ENCODE measurements at places on chromosomes 2 and 18. TPM values are rescaled to one million over a fixed set of nuclear protein-coding genes. Genes with fewer than 3 reads are reported as not detected.

The CCL20 gene
- total RNA-seq: 0.82 TPM

GRCh38 chr2:237996021-237996593 lies 29.3 kb downstream of the UBE2F start:
- no peak overlapping the region for H3K4me3 ChIP-seq
- H3K4me1 ChIP-seq: peaks cover 23% of the 10 kb centered on the region
- peaks cover 16% of the 10 kb centered on the region for H3K36me3 ChIP-seq
- no peak for DNase-seq

- H3K27me3 ChIP-seq: no peaks in the 10 kb centered on the region
- no peak overlapping the region for H3K27ac ChIP-seq
- H3K4me3 ChIP-seq: no peak overlapping the region
- DNase-seq: no peak
Observed at GRCh38 chr2:204645018-204645773, 99.9 kb downstream of the PARD3B start.

GRCh38 chr2:142872882-142873724 lies 4.4 kb upstream of the KYNU start:
- H3K4me3 ChIP-seq: no peak overlapping the region
- no peaks in the 10 kb centered on the region for H3K27me3 ChIP-seq
- no peak overlapping the region for H3K27ac ChIP-seq

DNA sequence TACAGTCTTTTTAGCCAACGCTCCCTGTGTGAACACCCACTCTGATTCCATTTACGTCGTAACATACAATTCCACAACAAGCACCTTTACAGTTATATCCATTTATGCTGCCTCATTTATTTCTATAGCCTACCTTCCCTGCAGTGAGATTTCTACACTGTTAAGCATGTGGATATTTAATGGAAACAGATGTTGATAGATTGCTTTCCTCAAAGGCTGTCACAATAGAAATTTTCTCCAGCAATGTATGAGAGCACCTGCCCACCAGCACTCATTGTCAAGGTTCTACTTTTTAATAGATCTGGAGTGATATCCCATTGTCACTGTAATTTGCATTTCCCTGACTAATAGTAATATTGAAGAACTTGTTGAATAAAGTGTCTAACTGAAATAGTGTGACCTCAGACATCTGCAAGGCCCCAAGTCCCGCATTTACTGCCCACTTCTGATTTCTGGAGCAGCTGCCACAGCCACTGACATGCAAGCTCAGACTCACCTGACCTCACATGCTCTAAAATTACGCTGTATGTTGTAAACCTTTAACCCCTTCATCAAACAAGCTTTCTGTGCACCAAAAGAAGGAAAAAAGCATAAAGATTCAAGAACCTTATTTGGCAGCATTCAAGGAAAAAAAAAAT lies 295.1 kb downstream of the CNTNAP5 start:
- H3K27ac ChIP-seq: no peak overlapping the region
- no peak for DNase-seq
- H3K4me1 ChIP-seq: no peaks in the 10 kb centered on the region
- H3K4me3 ChIP-seq: no peak overlapping the region

- H3K36me3 ChIP-seq: no peaks in the 10 kb centered on the region
- no peak overlapping the region for H3K4me3 ChIP-seq
Observed at GRCh38 chr2:9018534-9018933, 15.1 kb upstream of the MBOAT2 start.

DNA sequence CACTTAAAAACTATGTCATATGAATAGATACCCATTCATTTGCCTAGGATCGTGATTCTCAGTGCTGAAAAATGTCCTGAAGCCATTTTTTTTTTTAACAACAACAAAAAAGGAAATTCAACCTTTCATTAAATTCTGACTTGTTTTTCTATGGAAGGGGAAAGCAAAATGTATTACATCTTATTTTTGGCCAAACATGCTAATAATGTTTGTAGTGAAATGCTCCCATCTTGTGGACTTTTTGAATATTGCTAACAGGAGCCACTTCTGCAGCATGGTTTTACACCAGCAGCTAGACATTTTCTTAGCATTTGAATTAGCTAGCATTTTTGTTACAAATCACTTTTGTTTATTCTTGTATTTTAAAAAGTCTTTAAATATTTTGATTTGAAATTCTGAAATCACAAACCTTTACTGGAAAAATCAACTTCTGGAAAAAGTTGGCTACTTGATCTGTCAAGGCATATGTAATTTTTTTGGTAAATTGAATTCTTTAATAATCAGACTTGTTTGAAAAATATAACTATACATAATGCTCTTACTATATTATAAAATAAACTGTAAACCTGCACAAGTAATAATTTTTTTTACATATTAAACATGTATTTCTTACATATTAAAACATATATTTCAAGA lies 75.8 kb downstream of the KIDINS220 start:
- no peak overlapping the region for H3K27ac ChIP-seq
- H3K27me3 ChIP-seq: no peaks in the 10 kb centered on the region
- H3K4me3 ChIP-seq: no peak overlapping the region
